ENCODE measurements at places on chromosomes 1 and 21.

DNA sequence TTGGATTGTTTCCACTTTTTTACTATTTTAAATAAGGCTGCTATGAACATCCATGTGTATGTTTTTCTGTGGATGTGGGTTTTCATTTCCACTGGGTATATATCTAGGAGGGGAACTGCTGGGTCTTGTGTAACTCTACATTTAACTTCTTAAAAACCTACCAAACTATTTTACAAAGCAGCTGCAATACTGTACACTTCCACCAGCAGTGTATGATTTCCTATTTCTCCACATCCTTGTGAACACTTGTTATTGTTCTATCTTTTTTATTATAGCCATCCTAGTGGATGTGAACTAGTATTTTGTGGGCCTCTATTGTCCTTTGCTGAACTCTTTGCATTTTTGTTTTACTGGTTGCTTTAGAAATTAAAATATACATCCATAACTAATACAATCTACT is 33.4 kb downstream of the DIPK1A start:
- DNase-seq, result no peak

DNA sequence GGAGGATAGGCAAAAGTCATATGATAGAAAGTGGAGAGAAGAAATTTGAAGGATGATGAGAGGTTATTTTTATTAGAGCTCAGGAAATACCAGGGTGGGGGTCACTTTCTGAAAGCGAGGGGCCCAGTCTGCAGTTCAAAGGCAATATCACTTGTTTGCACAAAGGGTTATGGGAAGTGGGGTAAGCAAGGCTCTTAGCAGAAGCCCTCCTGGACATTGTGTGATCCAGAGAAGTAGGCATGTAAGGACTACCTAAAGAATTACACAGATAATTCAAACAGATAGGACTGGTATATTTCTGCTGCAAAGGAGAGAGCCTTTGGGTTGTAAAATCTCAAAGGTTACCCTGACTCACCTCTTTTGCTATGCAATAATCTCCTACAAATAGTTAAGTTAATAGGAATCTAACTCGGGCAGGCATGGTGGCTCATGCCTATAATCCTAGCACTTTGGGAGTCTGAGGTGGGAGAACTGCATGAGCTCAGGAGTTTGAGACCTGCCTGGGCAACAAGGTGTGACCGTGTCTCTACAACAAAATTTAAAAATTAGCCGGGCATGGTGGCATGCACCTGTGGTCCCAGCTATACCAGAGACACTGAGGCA is 25.2 kb upstream of the PRRC2C start:
- DNase-seq, result no peak

DNA sequence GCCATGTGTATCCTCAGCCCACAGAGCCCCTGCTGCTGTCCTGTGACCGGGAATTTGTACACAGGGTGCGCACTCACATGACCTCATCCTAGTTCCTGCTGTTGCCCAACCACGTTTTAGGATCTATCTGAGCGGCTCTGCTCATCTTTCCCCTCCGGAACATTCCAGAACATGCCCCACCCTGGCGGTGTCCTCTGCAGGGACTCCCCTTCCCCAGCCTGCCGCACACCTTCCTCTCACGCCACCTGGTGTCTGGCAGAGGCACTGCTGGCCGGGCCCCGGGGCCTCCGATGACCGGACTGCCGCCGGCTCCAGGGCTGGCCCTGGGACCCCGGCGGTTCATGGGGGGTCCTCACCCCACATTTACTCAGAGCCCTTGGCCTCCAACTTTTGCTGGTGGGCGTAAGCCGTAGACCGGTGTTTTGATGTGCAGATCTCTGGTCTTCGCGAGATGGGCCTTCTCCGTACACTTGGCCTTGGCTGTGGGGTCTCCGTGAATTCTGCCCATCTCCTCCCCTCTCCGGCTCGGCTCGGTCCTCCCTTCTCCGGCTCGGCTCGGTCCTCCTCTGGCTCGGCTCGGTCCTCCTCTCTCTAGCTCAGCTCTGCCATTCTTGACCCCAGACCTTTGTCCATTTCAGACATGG is 29.5 kb downstream of the ARHGEF16 start:
- no peak for DNase-seq

DNA sequence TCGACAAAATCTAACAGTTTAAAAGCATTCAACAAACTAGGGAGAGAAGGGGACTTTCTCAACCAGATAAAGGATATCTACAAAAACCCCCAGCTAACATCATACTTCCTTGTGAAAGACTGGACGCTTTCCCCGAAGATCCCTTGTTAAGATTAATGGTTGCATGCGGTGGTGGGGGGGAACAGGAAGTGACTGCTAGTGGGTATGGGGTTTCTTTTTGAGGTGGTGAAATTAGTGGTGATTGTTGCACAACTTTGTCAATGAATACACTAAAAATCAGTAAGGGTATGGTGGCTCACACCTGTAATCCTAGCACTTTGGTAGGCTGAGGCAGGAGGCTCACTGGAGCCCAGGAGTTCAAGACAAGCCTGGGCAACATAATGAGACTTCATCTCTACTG is 26.9 kb upstream of the EYA3 start:
- no peak for DNase-seq

DNA sequence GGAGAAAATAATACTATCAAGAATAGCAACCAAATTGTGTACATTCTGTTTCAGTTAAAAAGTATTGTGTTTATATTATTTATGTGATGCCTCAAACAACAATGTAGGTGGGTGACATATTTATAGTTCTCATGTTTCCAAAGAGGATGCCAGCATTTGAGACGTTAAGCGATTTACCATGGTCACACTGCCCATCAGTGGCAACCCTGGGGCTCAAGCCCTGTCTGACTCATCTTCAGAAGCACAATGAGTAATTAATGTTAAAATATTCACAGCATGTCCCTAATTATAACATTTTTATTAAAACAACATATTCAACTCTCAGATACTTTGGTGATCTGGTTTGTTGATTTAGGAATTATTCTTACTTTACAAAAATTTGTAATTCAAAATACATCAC is 409.4 kb downstream of the BRINP3 start:
- no peak for DNase-seq

- DNase-seq, result no peak
These were observed 127.8 kb downstream of the LMX1A start for GRCh38 chr1:165228676-165229075.

DNA sequence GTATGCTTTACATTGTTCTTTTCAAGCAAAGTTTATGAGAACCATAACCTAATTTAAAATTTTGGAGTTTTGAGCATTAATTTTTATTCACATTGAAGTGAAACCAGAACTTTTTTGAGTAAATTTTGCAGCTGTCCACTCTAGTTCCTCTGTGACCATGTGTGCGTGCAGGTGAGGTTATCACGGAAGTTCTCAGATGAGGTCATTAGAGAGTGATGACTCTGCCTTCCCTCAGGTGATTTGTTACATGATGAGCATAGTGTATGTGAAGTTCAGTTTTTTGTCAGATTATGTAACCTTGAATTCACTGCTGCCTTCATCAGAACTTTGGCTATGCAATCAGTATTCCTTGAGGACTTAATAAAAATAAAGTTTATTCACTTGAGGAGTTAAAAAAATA is 828.2 kb downstream of the ADGRL2 start:
- no peak for DNase-seq

DNA sequence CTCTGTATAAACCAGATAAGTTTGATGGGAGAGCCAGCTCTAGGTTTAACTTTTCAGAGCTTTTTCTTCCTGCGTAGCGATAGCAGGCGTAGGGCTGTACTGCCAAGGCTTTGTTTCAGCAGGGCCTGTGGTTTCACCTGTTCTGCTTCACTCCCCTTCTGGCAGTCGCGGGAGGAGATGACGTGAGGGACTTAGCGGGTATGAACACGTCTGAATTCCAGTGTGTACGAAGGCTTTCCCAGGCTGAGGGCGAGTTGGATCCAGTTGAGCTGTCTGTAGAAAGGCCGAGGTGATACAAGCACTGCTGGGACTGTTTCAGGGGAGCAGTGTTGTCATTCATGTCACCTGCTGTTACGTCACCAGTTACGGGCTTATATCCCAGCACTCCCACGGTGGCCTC is 21.2 kb downstream of the PEX14 start:
- DNase-seq, result no peak

- no peak for DNase-seq
These were observed 2.9 kb downstream of the JAK1 start for GRCh38 chr1:64963466-64963865.

- peak; percentile 55 for DNase-seq
These were observed 83.1 kb downstream of the HHIPL2 start for GRCh38 chr1:222464841-222465210.

DNA sequence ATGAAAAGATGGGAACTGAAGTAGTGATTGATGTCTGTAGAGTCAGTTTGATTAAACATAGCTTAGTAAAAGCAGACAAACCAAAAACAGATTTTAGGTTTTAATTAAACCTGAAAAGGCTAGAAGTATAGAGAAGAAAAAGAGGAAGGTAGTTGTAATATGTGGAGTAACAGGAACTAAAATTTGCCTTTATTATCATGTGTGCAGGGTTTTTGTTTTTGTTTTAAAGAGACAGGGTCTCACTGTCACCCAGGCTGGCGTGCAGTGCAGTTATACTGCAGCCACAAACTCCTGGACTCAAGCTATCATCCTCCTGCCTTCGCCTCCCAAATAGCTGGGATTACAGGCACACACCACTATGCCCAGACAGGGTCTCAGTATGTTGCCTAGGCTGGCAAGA is 6.0 kb downstream of the TOR1AIP1 start:
- no peak for DNase-seq

DNA sequence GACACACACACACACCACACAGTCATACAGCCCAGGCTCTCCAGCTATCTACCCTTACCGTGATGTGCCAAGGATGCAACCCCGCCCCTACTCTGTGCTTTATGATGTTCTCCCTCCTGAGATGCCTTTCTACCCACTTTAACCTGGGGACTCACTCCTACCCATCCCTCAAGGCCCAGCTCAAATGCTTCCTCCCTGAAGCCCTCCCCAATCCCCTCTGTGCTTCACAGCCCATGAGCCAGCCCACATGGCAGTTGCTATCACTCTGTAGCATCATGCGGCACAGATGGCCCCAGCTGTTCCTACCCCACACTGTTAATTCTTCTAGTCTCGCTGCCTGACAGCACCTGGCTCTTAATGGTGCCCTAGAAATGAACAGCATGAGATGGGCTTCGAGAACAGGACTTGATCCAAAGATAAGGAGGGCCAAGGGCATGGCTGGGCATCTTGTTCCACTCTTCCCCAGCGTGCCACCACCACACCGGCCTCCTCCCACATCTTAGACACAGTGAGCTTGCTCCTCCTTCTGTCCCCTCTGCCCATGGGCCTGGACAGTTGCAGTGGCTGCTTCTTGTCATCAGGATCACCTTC is 109.8 kb downstream of the GLIS1 start:
- DNase-seq, result no peak

DNA sequence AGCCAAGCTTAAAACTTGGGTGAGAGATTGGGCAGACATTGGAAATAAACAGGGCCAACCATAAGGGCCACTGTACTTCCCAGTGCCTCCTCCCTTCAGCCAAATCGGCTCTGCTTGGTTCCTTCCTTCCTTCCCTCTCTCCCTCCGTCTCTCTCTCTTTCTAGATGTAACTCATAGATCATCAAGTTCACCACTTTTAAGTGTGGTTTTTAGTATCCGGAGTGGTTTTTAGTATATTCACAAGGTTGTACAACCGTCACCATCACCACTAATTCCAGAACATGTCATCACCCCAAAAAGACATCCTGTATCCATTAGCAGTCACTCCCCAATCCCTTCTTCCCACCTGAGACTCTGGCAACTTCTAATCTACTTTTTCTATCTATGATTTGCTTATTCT is 51.0 kb downstream of the MYSM1 start:
- no peak for DNase-seq

- DNase-seq, result no peak
These were observed 113.9 kb downstream of the ATG4C start for GRCh38 chr1:62897788-62898187.

- no peak for DNase-seq
These were observed 20.9 kb downstream of the UMODL1 start for GRCh38 chr21:42091899-42092508.

DNA sequence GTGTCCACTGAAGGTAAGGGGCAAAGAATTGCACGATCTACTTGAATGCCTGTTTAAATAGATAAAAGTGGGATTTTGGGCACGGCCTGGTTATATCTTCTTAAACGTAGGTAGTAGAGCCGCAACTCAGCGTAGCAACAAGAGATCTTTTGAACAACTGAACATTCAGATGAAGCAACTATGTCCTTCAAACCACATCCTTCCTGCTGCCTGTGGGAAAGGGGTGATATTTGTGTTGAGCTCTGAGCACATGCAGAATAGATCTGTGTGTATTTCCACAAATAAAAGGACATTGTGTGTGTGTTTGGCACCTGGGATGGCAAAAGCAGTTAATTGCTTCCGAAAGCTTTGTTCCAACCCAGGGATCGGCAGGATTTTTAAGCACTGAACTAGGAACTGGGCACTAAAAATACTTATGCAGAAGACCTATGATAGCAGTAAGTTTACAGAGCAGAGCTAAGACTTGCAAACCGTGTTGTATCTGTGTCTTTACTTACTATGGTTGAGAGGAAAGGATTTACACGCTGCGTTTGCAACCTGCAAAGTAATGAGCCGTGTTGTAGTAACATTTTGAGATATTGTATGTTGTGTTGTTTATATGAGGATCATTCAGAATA is 333.4 kb downstream of the CHRM3 start:
- no peak for DNase-seq

DNA sequence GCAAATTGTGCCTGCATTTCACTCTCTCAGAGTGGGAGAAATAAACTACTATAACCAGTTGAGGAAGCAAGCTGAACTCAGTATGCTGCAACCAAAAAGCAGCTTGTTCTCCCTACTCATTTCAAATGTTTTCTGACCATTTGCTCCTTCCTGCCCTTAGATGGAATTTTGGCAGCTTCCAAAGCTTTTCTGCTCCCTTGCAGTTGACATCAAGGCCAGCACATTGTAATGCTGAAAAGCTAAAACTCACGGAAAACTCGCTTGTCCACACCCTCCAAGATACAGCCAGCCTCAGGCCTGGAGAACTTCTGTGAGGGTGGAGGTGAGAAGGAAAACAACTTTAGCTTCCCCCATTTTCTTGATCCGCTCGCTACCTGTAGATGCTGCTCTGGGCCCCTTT is 5.0 kb upstream of the CHML start:
- DNase-seq, result no peak

- DNase-seq, result no peak
These were observed 59.2 kb downstream of the IVNS1ABP start for GRCh38 chr1:185257950-185258208.

DNA sequence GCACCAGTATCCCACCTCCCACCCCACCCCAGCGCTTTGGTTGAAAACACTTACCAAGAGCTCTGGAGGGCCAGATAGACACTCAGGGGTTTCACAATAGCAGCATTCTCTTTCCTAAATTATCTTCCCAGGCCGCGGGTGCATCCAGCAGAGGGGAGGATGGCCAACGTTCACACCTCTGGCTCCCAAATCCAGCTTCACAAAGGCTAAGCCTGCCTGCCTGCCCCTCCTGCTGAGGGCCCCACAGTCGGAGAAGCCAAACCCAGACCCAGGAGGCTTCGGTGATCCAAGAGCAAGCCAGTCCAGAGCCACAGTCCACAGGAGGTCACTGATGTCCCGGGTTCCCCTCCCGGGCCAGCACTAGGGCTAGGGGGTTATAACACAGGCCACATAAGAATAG is 231.9 kb downstream of the TRABD2B start:
- no peak for DNase-seq
